ENCODE measurements at places on chromosomes 2 and 18.

- DNase-seq: no peak
Observed at GRCh38 chr18:75081486-75081885, 127.5 kb downstream of the PTGR3 start.

DNA sequence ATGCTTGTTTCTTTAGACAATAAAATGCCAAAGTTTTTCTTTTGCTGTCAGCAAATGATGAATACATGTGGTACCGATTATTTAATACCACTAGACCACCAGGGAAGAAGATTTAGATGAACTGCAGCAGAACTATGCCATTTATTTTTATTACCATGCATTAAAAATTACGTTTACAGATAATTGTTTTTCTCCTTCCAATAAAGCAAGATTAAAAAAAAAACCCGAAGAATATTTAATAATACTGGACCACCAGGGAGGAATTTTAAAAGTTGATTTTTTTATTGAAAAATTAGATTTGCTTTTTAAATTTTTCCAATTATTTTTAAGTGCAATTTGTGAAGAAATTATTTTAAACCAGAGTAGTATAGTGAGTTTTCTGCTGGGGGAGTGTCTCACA is 170.3 kb upstream of the HNRNPA3 start:
- no peak for DNase-seq

DNA sequence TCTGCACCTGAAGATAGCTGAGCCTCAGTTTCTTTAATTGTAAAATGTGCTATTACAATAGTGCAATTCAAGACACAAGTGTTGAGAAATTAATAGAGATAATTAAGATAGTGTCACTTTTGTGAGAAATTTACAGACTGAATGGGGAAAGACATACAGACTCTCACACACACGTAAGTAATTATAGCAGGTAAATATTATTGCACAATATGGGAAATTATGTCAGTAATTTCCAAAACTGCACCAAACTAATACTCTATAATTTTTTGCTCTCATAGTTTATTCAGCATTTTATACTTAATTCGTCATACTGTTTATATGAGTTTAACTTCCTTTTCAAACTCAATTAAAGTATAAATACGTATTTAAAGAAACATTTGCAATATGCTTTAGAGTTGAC is 124.9 kb upstream of the GYPC start:
- DNase-seq: no peak

GRCh38 chr2:80403081-80403480 is 98.5 kb upstream of the LRRTM1 start:
- DNase-seq: no peak

- no peak for DNase-seq
Observed at GRCh38 chr2:224893848-224894247, 148.4 kb downstream of the DOCK10 start.

Measured in AG10803 (cell line).